ENCODE measurements at places on chromosomes 1 and 21.

GRCh38 chr1:233605205-233605604, 8.7 kb upstream of the KCNK1 start:
- DNase-seq, result no peak

GRCh38 chr1:53160924-53161378, 18.5 kb upstream of the SLC1A7 start:
- DNase-seq, result no peak

DNA sequence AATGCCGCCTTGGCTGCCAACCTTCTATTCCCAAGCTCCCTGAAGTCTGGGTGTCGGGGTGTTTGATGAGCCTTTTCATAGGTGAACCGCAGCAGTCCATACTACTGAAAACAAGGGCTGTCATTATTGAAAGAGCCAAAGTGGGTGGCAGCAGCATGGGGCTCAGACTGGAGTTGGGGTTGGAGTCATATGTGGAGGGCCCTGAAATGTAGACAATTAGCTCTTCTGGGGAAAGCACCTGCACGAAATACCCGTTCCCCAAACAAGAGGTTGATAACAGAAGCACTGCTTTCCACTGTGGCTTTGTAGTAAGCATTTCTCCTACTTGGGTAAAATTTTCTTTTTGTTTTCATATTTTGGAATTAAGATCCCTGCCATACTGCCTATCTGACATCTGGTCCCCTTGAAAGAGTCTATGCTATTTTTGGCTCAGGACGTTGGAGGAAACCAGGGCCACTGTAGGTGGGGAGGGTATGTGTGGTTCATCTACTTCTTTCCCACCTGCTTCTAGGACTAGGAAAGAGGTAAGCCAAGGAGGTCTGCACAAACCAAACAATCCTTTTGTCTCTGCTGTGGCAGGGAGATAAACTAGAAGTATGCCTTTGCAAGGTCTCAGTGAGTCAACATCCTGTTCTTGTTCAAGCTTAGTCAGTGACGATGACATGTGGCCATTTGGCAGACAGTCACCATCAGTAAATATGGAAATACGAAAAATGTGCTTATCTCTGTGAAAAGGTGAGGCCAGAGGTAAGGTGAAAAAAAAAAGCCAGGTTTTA, 197.0 kb upstream of the UBE2U start:
- no peak for DNase-seq

DNA sequence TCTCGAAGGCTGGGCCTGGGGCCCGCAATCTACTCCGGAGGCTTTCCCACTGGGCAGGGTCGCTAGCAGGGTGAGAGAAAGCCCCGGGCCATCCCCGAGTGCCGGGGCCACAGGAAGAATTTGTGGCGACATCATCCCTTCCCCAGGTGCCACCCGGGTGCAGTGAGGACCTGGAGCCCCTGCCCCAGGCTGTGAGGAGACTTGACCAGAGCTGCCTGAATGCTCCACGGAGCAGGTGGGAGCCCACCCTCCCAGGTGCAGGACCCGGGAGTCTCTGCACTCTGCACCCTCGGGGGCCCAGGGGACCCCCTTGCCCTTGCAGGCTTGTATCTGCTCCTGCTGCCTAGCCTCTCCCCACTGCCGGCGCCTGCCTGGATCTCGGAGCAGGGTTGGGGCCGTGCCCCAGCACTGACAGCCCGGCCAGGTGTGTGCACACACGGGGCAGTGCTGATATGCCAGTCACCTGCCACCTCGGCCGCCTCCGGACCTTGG, 67.5 kb upstream of the RGS7 start:
- no peak for DNase-seq

- DNase-seq, result no peak
Measured at GRCh38 chr1:31510853-31511789, 65.2 kb upstream of the TINAGL1 start.

- no peak for DNase-seq
Measured at GRCh38 chr1:28244549-28245251, 8.8 kb downstream of the ATP5IF1 start.

- no peak for DNase-seq
Measured at GRCh38 chr1:72283307-72284083, 1.2 kb upstream of the NEGR1 start.

DNA sequence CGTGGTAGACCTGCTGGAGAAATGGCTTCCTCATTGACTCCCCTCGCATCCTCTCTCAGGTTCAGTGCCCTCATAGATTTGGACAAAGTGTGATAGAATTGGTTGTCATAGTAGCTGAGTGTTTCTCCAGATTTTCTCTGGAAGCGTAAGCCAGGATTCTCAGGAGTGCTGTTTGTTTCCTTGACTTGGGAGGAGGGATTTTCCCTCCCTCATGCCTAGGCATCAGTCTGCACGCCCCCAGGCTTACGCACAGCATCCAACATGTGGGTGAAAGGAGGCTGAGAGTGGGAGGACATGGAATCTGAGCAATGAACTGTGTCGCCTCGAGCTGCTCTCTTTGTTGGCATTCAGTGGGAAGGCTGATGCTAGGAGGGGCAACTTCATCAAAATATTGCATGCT, 503.5 kb downstream of the LTN1 start:
- DNase-seq, result no peak

GRCh38 chr1:32893198-32894018, 7.1 kb downstream of the HPCA start:
- no peak for DNase-seq

- no peak for DNase-seq
Measured at GRCh38 chr1:230066031-230066430, 1.0 kb upstream of the GALNT2 start.

DNA sequence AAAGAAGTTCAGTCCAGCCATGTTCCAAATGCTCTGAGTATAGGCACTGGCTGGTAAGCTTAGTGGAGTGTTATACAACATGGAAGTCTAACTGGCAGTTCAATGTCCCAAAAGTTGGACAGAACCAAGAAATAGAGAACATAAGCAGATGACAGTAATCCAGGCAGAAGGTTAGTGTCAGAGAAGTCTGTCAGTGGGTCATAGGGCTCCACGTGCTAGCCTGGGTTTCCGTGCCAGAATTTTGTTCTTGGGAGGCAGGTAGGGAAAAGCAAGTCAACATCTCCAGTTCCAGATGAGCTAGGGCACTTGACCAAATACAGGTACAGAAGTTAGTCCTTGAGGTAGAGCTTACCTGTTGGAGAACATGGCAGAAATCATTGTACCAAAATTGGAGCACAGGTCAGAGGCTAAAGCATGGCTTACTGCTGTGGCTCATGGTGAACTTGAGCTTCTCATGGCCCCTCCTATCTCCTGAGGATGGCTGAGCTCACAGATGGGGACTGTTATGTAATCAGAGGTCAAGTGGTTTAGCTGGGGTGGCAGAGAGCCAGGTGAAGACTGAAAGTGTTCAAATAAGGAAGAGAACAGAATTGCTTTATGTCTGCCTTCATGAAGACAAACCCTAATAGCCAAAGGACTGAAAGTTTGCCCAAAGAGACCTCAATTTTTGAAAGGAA, 170.8 kb downstream of the NFIA start:
- no peak for DNase-seq

DNA sequence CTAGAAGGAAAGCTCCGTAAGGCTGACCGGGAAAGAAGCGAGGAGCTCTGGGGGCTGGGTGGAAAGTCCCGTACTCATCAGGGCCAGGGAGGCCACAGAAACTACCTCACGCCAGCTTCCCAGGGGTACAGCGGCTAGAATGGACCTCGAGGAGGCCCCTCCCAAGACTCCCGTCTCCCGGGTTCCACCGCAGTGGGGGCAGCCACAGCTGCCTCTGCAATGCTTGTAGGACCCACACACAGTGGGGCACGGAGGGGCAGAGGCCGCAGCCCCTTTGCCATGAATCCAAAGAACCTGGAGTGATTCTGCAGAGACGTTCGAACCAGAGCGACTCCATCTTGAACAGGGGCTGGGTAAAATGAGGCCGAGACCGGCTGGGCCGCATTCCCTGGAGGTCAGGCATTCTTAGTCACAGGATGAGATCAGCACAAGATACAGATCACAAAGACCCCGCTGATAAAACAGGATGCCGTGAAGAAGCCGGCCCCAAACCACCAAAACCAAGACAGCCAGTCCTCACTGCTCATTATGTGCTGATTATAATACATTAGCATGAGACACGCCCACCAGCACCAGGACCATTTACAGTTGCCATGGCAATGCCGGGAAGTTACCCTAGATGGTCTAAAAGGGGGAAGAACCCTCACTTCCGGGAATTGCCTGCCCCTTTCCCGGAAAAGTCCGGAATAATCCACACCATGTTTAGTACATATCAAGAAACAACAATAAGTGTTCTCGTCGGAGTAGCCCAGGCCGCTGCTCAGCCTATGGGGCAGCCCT, 1.6 kb upstream of the ANKRD65 start:
- DNase-seq, result no peak

- no peak for DNase-seq
Measured at GRCh38 chr1:115679141-115679611, 37.4 kb downstream of the VANGL1 start.
